ENCODE measurements at places on chromosomes 2 and 18.

DNA sequence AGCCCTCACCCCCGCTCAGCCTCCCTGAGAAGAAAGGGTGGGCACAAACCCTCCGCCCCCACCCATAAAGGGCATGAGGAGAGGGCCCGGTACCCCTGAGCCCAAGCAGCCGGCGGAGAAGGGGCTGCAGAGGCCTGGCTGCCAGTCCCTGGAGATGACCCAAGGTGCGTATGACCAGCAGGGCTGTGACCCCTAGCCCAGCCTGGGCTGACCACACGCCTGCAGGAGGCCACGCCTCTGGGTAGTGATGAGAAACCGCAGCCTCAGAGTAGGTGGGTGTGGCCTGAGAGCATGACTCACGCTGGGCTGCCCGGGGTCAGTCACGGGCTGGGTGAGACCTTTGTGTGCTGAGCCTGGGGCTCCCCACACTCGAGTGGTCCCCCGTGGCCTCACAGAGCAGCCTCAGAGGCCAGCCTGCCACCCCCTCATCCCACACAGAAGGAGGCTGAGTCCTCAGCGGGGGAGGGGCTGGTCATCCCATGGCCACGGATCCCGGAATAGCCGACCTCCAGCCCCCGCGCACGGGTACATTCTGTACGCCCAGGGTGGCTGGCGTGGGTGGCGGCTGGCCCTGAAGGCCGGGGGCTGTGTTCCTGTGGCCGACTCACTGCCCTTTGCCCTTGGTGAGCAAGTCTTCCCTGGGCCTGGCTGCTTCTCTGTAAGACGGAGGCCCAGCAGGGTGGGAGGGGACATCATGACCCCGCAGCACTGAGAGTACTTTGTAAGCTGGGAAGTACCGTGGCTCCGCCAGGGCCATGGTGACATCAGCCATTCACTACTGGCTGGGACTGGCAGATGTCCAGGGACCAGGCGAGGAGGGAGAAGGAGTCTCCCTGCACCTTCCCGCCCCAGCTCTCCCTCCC, 110.8 kb upstream of the OTOS start:
- no peak for DNase-seq

DNA sequence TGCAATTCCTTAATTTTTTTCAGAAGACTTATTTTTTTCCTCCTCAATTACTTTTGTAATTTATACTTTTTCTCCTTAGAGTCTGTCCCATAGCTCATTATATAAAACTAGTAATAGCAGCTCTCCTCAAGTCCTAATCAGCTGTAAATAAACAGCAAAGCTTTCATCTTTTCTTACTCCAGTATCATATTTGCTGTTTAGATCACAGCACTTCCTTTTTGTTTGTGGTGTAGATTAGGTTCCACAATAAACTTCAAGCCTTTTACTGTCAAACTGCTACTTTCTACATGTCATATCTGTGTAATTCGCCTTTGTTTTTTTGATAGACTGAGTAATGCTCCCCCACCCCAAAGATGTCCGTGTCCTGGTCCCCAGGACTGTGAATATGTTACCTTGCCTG, 25.5 kb downstream of the GCG start:
- DNase-seq = no peak

GRCh38 chr2:240438810-240439697, 3.6 kb downstream of the GPC1 start:
- no peak for DNase-seq

- DNase-seq = no peak
These were observed 170.0 kb downstream of the LTBP1 start for GRCh38 chr2:33116799-33117198.

GRCh38 chr2:217710211-217710765, 292.5 kb downstream of the TNS1 start:
- DNase-seq = no peak

- DNase-seq = no peak
These were observed 34.0 kb downstream of the QPCT start for GRCh38 chr2:37378411-37378810.

- DNase-seq = no peak
These were observed 105.0 kb downstream of the AGAP1 start for GRCh38 chr2:235598532-235599531.

DNA sequence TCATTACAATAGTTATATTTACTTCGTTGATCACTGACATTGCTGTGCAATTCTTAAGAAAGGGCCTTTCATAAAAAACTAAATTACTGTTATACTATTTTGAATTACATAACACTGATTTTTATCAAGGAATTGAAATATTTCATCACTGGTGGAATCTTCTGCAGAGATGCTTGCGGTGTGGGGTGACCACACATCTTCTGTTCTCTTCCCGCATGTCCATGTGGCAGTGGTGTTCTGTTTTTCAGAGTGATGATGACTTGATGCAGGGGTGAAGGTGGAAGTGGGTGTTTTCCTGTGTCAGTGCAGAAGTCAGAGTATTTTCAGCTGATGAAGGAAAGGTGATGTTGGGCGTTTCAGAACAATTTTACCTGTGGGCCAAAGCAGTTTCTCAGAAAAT, 7.0 kb downstream of the CNDP2 start:
- no peak for DNase-seq

DNA sequence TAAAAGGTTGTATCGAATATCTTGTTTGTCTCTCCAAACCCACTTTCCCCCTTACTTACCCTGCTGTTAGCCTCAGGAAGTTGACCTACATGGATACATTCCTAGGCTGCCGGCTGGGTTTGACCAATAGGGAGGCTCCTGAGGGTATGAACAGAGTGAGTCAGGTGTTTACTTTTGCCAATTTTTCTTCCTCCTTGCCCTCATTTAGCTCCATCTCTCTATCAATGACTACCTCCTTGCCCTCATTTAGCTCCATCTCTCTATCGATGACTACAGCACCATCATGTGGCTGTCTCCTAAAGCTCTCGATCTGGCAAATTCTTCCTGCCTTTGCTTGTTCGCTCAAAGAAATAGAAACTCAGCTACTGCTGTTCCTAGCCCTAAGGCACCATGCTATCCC, 571.9 kb upstream of the CRIM1 start:
- no peak for DNase-seq

DNA sequence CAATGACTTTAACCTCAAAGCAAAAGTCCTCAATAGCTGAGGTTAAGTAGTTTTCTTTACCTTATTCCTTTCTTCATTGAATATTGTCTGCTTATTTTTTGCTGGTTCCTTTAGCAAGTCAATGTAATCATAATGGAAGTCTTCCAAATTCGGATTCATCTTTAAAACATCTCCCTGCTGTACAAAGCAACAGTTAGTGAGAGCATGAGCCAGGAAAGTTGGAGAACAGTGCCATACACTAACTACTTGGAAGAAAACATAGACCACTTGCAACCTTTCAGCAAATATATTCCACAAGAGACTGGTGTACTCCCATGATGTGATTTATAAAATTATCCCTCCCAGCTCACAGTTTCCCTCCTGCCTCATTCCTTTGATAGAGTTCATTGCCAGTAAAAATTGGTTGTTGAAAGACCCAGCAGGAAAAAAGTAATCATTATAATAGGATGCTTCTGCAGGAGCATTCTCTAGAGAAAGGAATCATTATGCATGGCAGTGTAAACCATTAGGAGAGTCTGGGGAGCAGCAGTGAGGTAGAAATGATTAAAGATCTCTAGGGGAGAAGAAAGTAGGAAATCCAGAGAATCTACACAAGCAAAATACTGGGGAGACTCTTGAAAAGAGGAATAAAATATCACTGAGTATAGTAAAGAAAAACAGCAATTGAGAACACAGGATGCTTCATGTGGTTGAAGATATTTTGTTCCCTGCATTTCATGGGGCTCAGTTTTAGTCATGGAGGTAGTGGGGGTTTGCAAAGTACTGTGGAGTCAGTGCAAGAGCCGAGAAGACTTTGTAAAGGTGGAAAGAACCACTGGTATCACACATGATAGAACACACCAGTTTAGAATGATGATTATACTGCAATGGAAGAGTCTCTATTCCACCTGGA, 38.6 kb upstream of the TTN start:
- DNase-seq = no peak

- no peak for DNase-seq
These were observed 27.2 kb downstream of the C2orf49 start for GRCh38 chr2:105364436-105365139.

GRCh38 chr2:70957798-70958197, 20.6 kb upstream of the ANKRD53 start:
- no peak for DNase-seq

DNA sequence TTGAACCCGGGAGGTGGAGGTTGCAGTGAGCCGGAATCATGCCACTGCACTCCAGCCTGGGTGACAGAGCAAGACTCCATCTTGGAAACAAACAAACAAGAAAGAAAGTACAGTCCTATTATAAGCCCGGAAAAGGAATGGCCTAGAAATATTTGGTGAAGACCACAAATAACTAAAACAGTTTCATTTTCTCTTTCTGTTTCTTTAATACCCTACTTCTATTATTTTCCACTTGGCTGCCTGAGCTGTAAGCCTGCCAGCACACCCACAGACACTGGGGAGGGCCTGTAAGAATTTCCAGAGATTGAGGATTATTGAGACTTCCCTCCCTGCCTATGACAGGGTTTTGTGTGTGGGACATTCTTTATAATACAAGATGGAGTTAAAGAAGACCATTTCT, 188.0 kb upstream of the DCC start:
- DNase-seq = no peak

- no peak for DNase-seq
These were observed 67.6 kb upstream of the FAM124B start for GRCh38 chr2:224469374-224469964.

- DNase-seq = no peak
These were observed 113.7 kb upstream of the MAP4K3 start for GRCh38 chr2:39550701-39551285.

DNA sequence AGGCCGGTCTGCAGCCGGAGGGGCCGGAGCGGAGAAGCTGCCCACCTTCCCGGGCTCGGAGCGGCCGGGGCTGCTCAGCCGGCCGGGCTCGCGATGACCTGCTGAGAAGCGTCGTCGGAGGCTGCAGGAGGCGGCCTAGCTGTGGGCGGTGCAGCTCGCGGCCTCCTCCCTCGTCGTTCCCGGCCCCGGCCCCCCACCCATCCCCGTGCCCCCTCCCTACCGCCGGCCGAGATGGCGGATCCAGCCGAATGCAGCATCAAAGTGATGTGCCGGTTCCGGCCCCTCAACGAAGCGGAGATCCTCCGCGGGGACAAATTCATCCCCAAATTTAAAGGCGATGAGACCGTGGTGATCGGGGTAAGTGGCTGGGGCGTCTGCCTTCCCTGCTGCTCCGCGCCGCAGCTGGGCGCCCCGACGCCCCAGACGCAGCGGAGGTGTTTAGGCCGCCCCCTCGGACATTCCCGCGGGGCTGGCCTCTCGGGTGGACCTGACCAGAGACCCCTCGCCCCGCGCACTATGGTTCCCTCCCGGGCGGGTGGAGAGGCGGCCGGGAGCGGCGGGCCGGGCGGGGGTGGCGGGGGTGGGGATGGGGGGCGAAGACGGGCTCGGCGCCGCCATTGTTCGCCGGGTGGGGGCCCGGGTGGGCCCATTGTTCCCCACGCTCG, 492 bp downstream of the KIF5C start:
- no peak for DNase-seq

DNA sequence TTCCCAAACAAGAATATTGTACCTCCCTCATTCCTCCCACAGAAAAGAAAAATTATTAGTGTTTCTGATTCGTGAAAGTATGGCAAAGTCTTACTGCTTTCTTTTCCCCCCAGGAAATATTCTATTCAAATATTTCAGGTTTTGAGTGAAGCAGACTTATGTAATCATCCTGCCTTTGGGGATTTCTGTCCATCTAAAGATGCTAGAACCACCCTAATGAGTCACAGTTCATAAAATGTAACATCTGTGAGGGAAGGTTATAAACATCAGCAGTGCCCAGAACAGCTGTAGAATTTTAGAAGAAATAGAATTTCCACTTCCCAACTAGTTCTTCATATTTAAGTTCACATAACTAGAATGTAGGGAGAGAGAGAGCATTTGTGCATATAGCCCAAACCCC, 39.0 kb downstream of the EEF1B2 start:
- no peak for DNase-seq

DNA sequence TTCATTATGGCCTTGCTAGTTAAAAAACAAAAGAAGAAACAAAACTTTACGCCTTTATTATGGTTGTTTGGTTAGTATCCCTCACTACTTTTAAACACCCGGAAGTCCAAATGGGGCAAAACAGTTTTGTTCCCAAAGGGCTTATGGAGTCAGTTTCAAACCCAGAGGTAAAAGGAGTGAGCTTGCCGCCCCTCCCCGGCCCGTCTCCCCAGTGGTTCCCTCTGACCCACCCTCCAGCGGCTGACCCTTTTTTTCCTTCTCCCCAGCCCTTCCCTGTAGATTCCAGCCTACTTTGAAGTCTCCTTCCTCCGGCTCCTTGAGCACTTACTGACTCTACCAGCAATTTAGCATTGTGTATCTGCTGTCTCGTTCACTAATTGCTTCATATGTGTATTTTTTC, 209.2 kb downstream of the ICOS start:
- DNase-seq = no peak

DNA sequence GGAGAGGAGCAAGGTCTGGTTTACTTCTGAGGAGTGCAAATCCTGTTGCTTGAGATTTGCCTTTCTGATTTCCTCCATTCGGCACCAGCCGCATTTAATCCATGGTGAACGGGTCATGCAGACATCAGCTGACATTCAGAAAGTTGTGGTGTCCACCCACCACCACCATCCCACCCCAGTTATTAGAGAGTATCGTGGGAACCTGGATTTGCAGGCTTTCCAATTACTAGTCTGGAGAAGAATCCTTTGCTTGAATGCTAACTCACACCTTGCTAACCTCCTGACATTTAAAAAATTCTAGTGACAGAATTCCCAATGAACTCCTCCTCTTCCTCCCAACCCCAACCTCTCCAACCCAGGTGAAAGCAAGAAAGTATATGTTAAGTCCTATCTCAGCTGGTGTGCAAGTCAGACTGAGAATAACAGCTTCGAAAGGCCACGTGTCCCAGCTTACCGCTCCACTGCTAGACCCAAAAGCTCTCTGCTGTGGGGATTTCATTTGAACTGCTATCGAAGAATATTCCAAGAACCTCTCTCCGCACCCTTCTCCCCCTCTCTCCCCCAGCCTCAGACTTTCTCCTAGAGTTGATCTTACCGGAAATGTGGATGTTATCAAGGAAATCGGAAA, 17.7 kb downstream of the BCL11A start:
- no peak for DNase-seq

- no peak for DNase-seq
These were observed 58.8 kb upstream of the MAL start for GRCh38 chr2:94966689-94967088.

DNA sequence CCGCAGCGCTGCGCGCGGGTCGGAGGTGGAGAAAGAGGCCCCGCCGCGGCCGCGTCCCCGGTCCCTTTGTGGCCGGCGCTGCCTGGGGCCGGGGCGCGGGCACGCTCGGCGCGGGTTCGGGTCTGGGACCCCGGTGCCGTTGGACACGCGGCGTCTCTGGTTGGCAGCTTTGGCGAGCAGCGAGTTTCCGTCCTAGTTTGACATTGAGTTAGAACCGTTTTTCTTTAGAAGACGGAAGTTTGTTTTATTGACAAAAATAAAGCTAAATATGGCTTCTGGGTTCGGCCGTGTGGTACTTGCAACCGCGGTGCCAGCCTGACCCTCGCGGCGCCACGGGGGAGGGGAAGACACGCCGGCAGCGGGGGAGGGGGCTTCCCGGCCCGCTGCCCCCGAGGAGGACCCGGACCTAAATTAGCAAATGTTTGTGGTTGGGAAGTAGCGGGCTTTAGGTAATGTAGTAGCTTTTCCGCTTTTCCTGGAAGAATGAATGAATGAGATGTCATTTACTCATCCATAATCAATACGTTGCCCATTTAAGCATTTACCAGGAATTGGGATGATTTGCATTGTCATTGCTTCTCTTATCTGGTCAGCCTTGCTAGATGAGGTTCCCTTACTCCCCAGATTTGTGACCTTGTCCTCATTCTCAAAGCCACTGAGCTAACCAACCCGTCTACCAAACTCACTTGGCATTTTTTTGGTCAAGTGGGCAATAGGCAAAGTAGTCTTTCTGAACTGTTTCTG, 530 bp downstream of the GALNT1 start:
- peak; percentile 6 for DNase-seq

- no peak for DNase-seq
These were observed 1234.4 kb downstream of the SUCLG1 start for GRCh38 chr2:83224591-83225200.

Data from stimulated activated naive CD4-positive, alpha-beta T cell treated with Interleukin-2 at 50 U/mL for 16 hours (primary cell).